ENCODE measurements at places on chromosomes 2 and 18.
A peak's percentile ranks its signal among the peaks of the same experiment; 100 is the strongest.

GRCh38 chr2:176794392-176794791 is 418.2 kb upstream of the HNRNPA3 start:
- DNase-seq, result no peak

DNA sequence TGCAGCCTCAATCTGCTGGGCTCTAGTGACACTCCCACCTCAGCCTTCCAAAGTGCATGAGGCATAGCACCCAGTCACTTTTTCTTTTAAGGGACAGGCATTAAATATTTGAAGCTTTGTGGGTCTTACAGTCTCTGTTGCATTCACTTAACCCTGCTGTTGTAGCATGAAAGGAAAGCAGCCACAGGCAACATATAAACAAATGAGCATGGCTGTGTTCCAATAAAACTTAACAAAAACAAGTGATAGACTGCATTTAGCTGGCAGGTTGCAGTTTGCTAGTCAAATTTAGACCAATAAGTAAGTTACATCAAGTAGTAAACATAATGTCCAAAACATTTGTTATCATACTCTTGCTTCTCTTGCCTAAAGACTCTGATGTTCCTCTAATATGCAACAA is 297.3 kb upstream of the MMADHC start:
- DNase-seq, result no peak

- no peak for DNase-seq
These were observed 177.8 kb upstream of the HAAO start for GRCh38 chr2:42970151-42970550.

DNA sequence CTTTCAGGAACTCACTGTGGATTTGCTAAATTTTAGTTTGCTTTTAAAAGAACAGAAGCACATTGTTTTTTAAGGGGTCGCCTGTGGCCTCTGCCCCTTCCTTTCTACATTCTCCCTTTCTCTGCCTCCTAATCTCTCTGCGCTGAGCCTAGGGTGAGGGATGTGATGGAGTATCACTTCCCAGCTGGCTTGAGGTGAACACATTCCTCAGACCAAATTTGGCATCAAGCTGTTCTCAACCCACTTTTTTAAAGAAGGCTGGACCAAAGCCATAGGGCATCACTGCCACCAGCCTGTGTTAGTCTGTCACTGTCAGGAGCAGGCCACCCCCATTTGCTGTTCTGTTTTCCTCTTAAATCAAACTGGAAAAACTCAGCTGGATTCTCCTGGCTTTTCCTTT is 27.4 kb downstream of the EIF4E2 start:
- DNase-seq, result no peak

DNA sequence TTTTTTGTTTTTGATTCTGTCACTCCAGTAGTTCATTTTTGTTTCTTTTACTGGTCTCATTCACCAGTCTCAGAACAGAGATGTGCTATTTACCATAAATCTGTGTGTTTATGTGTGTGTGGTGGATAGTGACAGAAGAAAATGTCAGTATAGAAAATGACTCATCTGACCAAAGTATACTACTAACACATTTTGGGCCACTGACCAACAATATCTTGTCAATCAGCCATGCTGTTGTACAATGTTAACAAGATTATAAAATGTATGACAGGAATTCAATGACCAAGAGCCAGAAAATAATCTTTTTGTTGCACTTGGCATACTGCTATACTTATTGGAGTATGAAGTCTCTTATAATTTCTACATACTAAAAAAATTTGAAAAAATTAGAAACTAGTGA is 1081.4 kb upstream of the NRXN1 start:
- peak; percentile 37 for DNase-seq

- no peak for DNase-seq
These were observed 278.2 kb upstream of the EPAS1 start for GRCh38 chr2:46018773-46019591.

DNA sequence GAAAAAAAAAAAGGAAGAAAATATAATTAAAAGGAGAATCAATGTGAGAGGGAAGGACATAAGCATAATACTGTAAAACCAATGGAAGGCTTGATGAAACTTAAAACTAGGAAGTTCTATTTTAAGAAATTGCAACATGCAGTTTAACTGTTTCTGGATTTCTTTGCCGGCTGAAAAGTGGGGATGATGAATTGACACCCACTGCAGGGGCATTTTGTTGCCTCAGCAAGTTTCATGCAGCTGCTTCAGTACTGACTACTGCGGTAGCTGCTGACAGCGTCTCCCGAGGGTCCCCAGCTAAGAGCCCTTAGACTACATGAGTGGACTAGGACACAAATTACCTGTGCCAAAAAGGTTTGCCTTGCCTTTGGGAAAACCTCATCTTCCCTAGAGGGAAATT is 69.2 kb downstream of the B3GNT2 start:
- DNase-seq, result peak; percentile 68

DNA sequence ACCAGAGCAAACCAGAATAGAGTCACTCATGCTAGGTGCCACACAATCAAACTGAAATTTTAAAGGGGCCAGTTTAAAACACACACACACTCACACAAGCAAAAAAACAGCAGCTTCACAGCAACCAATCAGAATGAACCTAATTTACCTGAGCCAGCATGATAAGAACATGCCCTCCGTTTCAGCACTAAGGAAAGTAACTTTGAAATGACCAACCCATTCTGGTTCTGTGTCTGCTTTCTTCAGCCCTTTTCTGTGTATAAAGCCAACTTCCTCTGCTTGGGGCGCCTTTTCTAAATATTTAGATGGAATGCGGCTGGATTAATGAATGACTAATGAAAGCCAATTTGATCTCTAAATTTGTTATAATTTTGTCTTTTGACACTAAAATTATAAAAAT is 629.1 kb downstream of the ZEB2 start:
- no peak for DNase-seq

DNA sequence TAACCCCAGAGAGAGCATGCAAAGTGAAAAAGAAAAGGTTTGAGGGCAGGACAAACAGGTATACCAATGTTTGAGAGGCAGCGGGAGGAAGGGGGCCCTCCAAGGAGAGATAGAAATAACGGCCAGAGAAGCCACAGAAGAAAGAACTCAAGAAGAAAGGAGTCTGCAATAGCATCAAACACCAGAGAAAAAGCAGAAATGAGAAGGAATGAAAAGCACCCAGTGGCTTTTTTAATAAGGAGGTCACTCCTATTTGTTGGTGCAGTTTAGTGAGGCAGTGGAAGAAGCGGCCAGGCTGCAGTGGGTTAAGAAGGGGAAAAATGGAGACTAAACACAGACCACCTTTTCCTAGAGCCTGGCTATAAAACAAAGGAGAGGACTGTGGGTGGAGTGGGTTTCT is 177.2 kb downstream of the THADA start:
- no peak for DNase-seq

DNA sequence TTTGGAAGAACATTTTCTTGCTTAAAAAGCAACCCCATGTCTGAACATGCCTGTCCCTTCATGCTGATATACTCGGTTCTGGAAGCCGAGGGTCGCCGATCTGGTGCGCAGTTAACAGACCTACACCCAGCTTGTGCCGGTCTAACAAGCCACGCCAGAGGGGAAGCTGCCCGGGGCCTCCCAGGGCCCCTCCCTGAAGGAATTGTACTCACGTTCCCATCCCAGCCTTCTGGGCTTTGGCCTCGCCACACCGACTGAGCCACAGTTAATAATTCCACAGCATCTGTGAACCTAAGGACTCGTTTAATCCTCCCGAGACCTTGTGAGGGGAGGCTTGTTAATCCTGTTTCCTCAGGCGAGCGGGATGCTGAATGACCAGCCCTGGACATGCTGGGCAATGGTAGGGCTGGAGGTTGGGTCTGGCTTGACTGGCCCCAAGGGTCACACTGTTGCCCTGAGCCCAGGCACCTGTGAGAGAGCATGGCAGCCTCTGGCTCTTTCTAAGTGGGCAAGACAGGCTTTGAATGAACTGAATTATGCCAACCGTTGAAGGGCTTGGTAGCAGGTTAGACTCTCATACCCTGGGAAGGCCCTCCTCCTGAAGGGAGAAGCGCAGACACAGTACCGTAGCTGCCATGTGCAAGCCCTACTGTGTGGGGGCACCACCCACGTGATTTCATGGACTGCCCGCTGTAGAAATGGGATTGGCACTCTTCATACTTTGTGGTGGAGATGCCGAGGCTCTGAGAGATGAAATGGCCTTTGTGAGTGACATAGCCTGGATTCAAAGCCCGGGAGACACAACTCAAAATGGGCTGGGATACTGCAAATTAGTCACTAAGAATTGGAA is 27.9 kb upstream of the ODC1 start:
- no peak for DNase-seq

- DNase-seq, result peak; percentile 76
These were observed 246.2 kb downstream of the XIRP2 start for GRCh38 chr2:167134381-167135072.

DNA sequence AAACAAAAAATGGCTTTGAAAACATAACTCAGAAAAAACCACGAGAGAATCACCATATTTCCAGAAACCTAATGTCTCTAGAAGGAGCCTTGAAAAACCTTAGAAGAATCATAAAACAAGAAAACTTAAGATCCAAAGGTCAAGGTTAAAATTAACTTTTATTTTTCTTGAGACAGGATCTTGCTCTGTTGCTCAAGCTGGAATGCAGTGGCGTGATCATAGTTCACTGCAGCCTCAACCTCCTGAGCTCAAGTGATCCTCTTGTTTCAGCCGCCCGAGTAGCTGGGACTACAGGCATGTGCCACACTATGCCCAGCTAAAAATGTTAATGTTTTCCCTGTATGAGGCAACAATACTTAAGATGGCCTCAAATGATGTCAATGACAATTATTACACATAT is 254.2 kb upstream of the SESTD1 start:
- DNase-seq, result no peak

- DNase-seq, result peak; percentile 88
These were observed 48.4 kb downstream of the TMEFF2 start for GRCh38 chr2:192146069-192147015.

DNA sequence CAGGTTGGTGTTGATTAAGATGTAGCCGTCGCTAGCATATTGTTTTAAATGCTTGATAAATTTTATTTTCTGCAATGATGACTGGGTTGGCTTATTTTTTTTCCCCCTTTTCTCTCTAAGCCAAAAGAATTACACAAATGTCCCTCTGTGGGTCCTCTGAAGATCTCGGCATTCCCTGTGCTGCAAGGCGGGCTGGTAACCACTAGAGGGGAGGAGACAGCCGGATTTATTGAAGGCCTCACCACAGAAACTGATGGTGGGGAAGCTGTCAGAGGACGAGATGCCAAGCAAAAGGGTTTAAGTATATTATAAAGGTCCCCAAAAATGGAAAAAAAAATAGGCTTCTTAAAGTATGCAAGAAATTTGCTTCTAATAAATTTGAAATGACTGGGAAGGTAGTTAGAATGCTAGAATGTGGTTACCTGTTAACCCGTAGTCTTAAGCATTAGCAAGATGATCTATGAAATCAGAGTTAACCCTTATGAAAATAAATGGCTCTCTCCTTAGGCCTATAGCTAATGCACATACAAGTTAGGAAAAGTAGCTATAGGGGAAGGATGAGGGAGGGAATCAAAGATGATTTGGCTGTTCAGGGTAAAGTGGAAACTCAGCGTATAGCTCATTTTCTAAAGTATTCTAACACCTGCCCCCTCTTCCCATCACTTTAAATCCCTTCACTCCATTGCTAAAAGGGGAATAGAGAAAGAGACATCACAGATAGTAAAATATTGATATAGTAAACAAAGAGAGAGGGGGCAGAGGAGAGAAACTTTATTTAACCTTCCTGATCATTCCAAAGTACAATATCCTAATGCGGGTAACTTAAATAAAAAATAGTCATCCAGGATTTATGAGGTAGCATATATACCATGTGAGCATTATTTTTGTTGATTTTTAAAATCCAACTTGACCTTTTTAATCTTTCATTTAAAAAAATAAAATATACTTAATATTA is 894.5 kb upstream of the POU3F3 start:
- no peak for DNase-seq

GRCh38 chr2:65800998-65801397 is 368.6 kb upstream of the SPRED2 start:
- DNase-seq, result peak; percentile 28

GRCh38 chr2:27496357-27497287 is at the start of gene GCKR:
Gene GCKR, plus strand, starts transcription at chr2:27496839. Its CDS starts 66 bp downstream, at chr2:27496905.
- no peak for DNase-seq

- no peak for DNase-seq
These were observed 410.4 kb upstream of the ID2 start for GRCh38 chr2:8271461-8271860.

GRCh38 chr18:22314420-22314819 is 103.3 kb downstream of the CTAGE1 start:
- peak; percentile 94 for DNase-seq

GRCh38 chr2:56185582-56186046 is 1.8 kb downstream of the CCDC85A start:
- peak; percentile 59 for DNase-seq

- DNase-seq, result no peak
These were observed 244.6 kb downstream of the THSD7B start for GRCh38 chr2:137009953-137010352.

DNA sequence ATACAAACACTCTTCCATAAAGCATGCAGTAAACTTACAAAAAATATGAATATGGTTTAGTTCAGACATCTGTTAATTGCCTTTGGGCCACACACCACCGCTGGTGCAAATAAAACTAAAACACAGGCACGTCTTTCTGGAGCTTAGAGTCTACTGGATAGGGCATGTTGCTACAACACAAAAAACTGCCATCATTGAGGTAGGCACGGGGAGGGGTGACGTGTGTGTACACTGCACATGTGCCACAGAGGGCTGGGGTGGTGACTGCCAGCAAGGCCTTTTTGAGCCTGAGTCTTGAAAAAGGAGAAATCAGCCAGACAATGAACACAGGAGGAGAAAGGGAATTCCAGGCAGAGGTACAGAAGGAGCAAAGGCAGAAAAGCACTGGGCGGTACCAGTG is 5.1 kb downstream of the SERPINE2 start:
- DNase-seq, result no peak

- peak; percentile 36 for DNase-seq
These were observed 59.0 kb upstream of the SPRED2 start for GRCh38 chr2:65491381-65491905.

- no peak for DNase-seq
These were observed 128.0 kb upstream of the SMAD2 start for GRCh38 chr18:48058486-48058885.

- DNase-seq, result no peak
These were observed 29.7 kb downstream of the HDAC4 start for GRCh38 chr2:239370876-239371725.

DNA sequence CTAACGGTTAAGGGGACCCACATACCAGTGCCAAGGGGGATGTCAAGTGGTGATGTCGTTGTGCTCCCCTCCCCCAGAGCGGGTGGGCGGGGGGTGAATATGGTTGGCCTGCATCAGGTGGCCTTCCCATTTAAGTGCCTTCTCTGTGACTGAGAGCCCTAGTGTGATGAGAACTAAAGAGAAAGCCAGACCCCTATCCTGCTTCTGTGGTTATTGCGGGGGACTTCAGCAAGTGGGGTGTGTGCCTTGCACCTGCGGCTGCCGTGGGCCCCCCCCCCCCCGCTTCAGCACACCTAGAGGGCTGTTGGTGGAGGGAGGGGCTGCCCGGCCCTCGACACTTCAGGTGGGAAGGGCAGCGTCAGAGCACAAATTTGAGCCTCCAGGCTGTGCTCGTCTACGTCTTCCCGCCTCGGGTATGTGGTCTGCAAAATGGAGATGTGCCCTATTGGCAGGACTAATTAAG is 6.1 kb downstream of the CTDSP1 start:
- DNase-seq, result no peak

All from fibroblast of lung (primary cell).